Activated CD4-positive, alpha-beta T cell treated with anti-CD3 and anti-CD28 coated beads for 4 hours (primary cell): ENCODE measurements at places on chromosomes 3 and 15.

GRCh38 chr3:10823516-10823818 lies 7.4 kb downstream of the SLC6A11 start:
- DNase-seq: no peak

GRCh38 chr15:100042558-100042957 lies 299.2 kb downstream of the ADAMTS17 start:
- no peak for DNase-seq

DNA sequence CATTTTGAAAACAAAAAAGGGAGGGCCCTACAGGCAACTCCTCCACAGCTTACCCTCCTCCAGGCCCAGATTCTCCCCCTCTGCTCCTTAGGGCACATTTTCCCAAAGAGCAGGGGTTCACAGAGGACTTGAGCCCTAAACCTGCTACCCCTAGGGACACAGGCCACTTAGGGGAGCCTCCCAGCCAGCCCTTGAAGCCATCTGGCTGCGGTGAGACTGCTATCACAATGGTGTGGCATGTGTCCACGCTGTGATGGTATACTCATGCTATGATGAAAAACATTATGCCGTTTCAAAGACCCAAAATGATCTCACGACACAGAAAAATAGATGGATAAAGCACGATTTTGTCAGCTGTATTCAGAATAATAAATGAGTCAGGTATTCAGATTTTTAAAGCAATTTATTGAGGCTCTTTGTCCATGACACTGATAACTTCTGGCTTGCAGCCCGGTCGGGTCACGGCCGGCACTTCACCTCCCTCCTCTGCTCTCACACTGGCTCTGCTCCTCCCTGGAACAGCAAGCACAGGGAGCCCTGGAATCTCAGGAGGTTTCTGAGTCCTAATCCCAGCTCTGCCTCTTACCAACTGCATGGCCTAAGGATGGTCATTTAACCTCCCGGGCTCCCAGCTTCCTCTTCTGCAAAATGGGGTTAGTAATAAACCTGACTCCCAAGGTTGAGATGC lies 115.3 kb downstream of the MEGF11 start:
- DNase-seq: no peak

GRCh38 chr15:95468820-95469219 lies 861.7 kb upstream of the NR2F2 start:
- no peak for DNase-seq

GRCh38 chr3:13462822-13463221 lies 17.3 kb upstream of the HDAC11 start:
- DNase-seq: no peak

GRCh38 chr15:78037779-78038305 lies 39.7 kb downstream of the TBC1D2B start:
- DNase-seq: no peak

- DNase-seq: no peak
Observed at GRCh38 chr15:28947221-28947674, 61.5 kb downstream of the APBA2 start.

- no peak for DNase-seq
Observed at GRCh38 chr3:53114412-53115074, 15.7 kb downstream of the RFT1 start.

DNA sequence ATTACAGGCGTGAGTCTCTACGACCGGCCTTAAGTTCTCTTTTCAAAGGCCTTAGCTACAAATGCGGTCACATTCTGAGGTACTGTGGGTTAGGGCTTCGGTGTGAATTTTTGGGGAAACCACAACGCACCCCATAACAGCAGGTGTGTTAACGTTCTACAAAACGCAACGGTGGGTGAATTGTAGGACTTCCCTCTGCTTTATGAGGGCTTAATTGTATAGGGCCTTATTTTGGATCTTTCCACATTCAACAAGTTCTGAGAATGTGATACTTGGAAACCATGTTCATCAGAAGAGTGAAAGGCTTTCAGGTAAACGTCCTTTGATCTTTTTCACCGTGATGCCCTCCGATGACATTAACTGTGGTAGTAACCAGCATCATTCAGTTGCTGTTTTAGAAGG lies 998.6 kb upstream of the CFAP20DC start:
- peak; percentile 24 for DNase-seq

DNA sequence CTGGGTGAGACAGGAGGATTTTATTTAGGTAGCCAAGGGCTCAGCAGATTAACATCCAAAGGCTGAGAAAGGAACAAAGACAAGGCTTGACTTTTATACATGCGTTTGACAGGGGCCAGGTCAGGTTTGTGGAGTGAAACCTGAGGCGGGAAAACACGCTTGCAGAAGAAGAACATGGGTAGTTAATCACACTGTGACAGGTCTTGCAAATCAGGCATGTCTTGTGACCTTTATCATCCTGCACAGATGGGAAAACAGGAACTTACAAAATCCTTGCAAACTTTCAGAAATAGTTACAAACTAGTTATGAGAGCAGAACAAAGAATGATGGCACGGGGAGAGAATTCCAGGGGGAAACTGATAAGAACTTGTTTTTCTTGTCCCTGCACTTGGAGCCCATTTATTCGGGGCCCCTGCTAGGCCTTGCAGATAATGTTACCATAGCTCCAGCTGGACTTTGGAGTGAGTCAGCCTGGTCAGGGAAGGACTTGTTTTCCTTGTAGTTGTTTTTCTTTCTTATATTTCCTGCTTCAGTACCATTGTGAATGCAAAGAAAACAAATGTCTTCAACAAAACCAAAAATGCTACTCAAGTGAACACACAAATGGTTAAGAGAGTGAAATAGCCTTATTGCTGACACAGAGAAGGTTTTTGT lies 965.9 kb upstream of the ROBO1 start:
- DNase-seq: no peak

GRCh38 chr3:185935465-185936272 lies 2.1 kb downstream of the TRA2B start:
- DNase-seq: no peak

DNA sequence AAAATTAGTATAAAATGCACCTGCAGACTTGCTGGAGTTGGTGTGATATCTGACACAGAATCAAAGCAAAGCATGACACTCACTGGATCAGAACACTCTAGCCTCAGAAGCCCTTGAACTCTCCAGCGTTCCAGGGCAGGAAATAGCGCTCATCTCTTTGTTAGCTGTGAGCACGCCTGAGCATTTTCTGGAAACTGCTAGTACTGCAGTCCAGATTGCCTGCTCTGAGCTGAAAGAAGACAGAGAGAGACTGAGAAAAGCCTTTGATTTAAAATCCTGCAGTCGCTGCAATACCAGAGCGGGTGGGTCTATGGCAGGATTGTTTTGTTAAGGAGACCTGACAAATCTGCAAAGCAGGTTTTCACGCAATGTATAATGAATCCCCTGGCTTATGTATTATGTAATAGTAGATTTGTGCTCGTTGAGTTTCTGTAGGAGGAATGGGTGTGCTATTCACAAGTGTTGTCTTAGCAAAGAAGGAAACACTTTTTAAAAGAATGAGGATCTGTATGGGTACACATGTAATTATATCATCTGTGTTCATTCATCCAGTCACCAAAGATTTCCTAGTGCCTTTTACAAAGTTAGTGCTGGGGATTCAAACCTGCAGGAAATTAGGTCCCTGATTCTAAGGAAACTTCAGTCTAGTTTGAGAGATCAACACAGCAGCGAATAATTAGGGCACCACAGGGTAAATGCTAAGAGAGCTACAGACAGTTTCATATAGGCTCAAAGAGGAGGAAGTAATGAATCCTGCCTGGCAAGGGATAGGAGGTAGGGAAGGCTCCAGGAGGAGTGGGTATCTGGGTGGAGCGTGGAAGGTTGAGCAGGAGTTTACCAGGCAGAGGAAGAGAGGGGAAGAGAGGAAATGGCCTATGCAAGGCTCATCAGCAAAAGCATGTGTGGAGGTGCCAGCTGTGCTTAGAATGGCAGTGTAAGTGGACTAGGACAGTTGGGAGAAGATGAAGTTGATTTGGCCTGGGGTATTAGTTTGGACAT lies 26.1 kb upstream of the MGLL start:
- no peak for DNase-seq
